H1 (cell line): ENCODE measurements at places on chromosomes 7 and 10. TPM values are rescaled to one million over a fixed set of nuclear protein-coding genes. Genes with fewer than 3 reads are reported as not detected.

PPRC1 gene
- 86.2 and 88.4 TPM in 2 replicates for total RNA-seq

OR6V1 gene
- not detected in 2 replicates for total RNA-seq

NPFFR1 gene
- 0.06 TPM in 1 of 2 replicates, not detected in the other for total RNA-seq

CYP2C18 gene
- 0.13 TPM in 1 of 2 replicates, not detected in the other for total RNA-seq

DNA sequence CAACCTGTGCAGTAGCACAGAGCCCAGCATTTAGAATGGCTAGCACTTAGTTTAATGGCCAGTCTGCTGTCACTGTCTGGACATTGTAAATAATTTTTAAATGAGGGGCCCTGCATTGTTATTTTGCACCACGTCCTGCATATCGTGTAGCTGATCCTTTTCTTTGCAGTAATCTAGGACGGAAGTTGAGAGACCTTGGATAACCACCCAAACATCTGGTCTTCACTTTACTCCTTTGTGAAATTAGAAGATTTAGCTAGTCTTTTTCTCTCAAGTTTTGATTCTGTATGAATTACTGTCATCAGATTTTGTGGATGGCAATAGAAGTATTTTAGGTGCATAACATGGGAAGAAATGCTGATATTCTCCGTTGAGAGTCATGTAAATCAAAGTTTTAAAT is 1.9 kb downstream of the MIOS start:
- H3K36me3 ChIP-seq: no peaks in the 10 kb centered on the region
- H3K27ac ChIP-seq: no peak overlapping the region
- no peak for DNase-seq
- no peaks in the 10 kb centered on the region for H3K27me3 ChIP-seq
- peak overlapping the region; percentile 91; the same call in 1 of the 2 replicates for H3K4me3 ChIP-seq
- H3K4me1 ChIP-seq: peaks cover 6% of the 10 kb centered on the region

DNA sequence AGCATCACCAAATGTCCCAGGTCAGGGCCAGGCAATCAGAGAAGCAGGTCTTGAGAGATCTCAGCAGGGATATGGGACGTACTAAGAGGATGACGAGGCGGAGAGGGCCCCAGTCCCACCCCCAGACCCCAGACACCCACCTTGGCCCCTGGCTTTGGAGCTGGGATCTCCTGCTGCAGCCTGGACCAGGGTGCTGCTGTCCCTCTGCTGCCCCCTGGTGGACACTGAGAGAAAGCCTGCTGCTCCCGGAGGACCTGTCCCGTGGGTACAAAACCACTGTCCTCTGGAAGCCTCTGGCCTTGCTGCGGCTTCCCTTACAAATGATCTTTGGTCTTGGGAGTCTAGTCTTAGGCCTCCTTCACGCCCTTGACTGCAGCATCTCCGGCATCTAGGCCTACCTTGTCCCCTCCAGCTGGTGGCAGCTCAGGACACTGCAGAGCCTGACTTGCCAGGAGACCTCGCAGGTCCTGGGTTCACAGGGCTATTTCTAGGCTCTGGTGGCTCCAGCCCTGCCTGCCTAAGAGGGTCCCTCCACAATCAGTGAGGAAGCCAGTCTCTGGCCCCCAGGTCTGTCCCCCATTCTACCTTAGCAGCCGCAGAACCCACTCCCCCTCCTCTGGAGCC is 97.1 kb downstream of the RGS10 start:
- no peak overlapping the region for H3K4me3 ChIP-seq
- H3K36me3 ChIP-seq: no peaks in the 10 kb centered on the region
- no peaks in the 10 kb centered on the region for H3K27me3 ChIP-seq
- peak; percentile 95 for DNase-seq
- no peak overlapping the region for H3K27ac ChIP-seq
- H3K4me1 ChIP-seq: no peaks in the 10 kb centered on the region; the same call in none of the 2 replicates

GRCh38 chr7:127382301-127383085 is 10.0 kb downstream of the ZNF800 start:
- peaks cover 3% of the 10 kb centered on the region; the same call in 1 of the 2 replicates for H3K36me3 ChIP-seq
- H3K4me1 ChIP-seq: no peaks in the 10 kb centered on the region
- no peak for DNase-seq
- H3K27ac ChIP-seq: no peak overlapping the region
- H3K27me3 ChIP-seq: no peaks in the 10 kb centered on the region

DNA sequence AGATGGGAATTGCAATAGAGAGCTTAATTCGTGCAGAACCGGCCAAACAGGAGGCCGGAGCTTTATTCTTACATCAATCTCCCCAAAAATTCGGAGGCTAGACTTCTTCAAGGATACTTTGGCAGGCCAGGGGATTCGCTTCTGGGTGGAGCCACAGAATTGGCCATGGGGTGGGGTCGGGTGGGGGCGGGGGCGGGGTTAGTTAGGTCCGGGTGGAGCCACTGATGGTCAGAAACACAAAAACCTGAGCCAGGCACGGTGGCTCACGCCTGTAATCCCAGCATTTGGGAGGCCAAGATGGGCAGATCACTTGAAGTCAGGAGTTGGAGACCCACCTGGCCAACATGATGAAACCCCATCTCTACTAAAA is 87.5 kb downstream of the SEPTIN14 start:
- H3K36me3 ChIP-seq: no peaks in the 10 kb centered on the region; the same call in 1 of the 2 replicates
- H3K4me3 ChIP-seq: peak overlapping the region; percentile 24; the same call in 1 of the 2 replicates
- H3K27me3 ChIP-seq: no peaks in the 10 kb centered on the region
- H3K4me1 ChIP-seq: no peaks in the 10 kb centered on the region
- H3K27ac ChIP-seq: no peak overlapping the region

- H3K27me3 ChIP-seq: no peaks in the 10 kb centered on the region
- DNase-seq: no peak
- H3K4me3 ChIP-seq: no peak overlapping the region
Measured at GRCh38 chr10:122286867-122287266, 15.8 kb downstream of the BTBD16 start.

DNA sequence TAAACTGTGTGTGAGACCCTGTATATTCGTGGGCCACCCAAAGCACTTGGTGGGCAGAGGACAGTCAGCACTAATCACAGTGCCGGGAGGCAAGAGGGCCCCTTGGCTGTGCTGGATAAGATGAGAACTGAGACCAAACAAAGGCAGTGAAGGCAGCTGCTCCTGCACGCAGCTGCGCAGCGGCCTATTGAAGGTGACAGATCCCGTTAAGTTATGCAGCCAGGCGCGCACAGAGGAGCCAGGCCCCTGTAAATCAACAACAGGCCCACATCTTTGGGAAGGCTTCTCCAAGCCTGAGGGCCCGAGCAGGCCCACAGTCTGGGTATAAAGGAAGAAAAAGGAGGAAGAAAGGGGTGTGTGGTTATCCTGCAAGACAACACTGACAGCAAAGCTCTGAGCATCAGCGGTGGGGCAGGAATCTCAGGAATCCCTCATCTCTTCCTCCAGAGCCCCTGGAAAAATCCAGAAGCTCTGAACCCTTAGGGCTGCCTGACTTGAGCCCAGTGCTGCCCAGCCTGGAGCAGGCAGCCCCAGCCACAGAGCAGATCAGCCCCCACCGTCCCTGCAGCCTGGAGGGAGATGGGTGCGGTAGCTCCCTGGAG is 154.2 kb downstream of the ARHGAP12 start:
- H3K4me3 ChIP-seq: no peak overlapping the region
- DNase-seq: no peak

DNA sequence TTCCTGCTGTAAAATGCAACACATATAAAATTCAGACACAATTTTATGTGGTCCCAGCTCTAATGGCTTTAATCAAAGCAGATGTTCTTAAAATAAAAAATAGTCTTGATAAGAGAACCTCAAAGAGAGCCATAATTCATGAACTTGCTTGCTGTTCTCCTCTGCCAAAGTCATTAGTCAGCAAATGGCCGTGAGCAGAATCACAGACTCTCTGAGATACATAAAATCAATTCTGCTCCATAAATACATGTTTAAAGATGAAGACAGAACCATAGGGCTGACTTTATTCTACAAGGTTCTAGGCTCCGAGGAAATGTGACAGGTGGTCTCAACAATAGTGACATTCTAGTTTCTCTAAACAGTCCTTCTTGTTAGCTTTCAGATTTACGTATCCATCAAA is 29.8 kb downstream of the HSPA12A start:
- H3K4me3 ChIP-seq: no peak overlapping the region
- H3K36me3 ChIP-seq: no peaks in the 10 kb centered on the region
- peaks cover under 1% of the 10 kb centered on the region for H3K4me1 ChIP-seq
- H3K27ac ChIP-seq: no peak overlapping the region

DNA sequence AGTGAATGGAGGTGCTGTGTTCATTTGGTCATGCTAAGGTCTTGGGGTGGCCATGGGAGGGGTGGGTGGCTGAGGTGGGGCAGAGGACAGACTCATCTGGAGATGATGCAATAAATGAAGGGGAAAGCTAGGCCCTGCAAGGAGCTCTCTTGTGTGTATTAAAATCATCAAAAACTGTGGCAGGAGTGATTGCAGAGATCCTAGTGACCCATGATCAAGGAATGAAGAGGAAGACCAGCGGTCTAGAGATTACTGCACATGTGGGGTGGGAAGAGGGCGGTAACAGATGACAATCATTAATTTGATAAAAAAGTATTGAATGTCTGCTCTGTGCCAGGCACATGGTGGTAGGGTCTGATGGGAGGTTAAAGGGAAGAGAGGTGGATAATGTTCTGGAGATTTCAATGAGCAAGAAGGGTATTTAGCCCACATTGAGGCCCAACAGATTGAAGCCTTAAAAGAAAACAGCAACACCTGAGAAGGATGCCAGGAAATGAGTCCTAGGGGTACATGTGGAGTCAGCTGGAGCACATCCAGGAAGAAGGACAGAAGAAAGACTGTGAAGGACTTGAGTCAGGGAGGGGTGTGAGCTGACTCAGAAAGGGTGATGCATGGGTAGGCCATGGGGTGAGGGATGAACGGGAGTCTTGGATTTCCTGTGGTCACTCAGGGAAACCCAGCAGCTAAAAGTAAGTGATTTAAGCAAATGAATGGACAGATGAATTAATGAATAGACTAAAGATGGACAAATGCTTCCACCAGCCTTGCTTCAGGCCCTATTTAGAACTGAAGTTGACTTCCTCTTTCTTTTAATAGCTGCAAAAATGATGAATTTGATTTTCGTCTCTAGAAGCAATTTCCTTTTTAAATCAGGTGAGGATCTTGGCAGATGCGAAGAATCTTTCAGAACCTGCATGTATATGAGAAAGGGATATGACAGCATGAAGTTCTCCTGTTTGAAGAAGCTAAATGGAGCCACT is 83.1 kb upstream of the IGFBP3 start:
- no peaks in the 10 kb centered on the region for H3K27me3 ChIP-seq
- H3K36me3 ChIP-seq: no peaks in the 10 kb centered on the region
- H3K4me1 ChIP-seq: no peaks in the 10 kb centered on the region
- DNase-seq: no peak
- H3K27ac ChIP-seq: no peak overlapping the region
- H3K4me3 ChIP-seq: no peak overlapping the region

DNA sequence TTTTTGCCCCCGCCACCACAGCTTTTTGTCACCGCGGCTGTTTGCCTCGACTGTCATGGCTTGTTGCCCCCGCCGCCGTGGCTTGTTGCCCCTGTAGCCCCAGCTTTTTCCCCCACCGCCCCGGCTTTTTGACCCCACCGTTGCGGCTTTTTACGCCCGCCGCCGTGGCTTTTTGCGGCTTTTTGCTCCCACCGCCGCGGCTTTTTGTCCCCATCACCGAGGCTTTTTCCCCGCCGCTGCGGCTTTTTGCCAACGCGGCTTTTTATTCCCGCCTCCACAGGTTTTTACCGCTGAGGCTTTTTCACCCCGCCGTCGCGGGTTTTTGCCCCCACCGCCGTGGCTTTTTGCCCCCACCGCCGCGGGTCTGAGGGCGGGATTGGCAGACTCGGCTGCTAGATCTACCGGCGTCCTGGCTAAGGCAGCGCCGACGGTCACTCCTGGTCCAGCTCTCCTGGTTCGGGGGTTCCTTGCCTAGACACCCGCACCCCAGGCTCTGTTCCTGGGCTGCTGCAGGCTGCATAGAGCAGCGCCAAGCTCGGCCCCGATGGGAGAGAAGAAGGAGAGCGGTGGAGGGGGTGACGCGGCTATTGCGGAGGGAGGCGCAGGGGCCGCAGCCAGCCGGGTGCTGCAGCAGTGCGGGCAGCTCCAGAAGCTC is 637.7 kb downstream of the ZNF716 start:
- H3K27me3 ChIP-seq: no peaks in the 10 kb centered on the region
- no peak for DNase-seq
- H3K4me3 ChIP-seq: no peak overlapping the region
- H3K36me3 ChIP-seq: no peaks in the 10 kb centered on the region
- H3K27ac ChIP-seq: no peak overlapping the region

GRCh38 chr7:103132995-103133688 is 15.8 kb downstream of the NAPEPLD start:
- no peak for DNase-seq
- H3K27me3 ChIP-seq: no peaks in the 10 kb centered on the region
- no peak overlapping the region for H3K4me3 ChIP-seq
- H3K4me1 ChIP-seq: no peaks in the 10 kb centered on the region

DNA sequence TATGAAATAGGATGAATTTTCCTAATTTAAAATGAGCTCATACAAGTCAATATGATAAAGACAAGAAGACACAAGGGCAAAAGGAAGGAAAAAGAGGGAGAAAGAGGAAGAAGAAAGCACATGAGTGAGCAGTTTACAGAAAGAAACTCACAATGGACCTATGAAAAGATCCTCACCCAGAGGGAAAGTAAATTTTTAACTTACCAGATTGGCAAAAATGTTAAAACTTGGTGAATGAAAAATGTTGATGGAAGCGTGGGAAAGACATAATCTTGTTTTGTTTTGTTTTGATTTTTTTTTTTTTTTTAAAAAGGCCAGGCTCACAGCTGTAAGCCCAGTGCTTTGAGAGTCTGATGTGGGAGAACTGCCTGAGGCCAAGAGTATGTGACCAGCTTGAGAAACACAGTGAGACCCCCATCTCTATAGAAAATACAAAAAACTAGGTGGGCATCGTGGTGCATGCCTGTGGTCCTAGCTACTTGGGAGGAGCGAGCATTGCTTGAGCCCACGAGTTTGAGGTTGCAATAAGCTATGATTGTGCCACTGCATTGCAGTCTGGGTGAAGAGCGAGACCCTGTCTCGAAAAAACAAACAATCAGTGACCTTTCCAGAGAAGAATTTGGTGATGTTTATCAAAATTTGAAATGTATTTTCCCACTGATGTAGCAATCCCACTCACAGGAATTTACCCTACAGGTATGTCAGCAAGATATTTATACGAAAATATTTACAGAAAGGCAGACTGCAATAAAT is 152.9 kb upstream of the ASAH2 start:
- no peak for DNase-seq
- no peak overlapping the region for H3K4me3 ChIP-seq
- no peaks in the 10 kb centered on the region for H3K36me3 ChIP-seq
- no peak overlapping the region for H3K27ac ChIP-seq
- H3K4me1 ChIP-seq: peaks cover 5% of the 10 kb centered on the region; the same call in 1 of the 2 replicates
- no peaks in the 10 kb centered on the region for H3K27me3 ChIP-seq

GRCh38 chr10:76115471-76116155 is 684.2 kb downstream of the LRMDA start:
- H3K27ac ChIP-seq: no peak overlapping the region
- DNase-seq: no peak
- H3K27me3 ChIP-seq: no peaks in the 10 kb centered on the region
- no peak overlapping the region for H3K4me3 ChIP-seq
- H3K36me3 ChIP-seq: no peaks in the 10 kb centered on the region

GRCh38 chr10:34861293-34862021 is 46.4 kb upstream of the PARD3 start:
- H3K36me3 ChIP-seq: no peaks in the 10 kb centered on the region
- H3K4me1 ChIP-seq: peaks cover 4% of the 10 kb centered on the region
- no peaks in the 10 kb centered on the region for H3K27me3 ChIP-seq

DNA sequence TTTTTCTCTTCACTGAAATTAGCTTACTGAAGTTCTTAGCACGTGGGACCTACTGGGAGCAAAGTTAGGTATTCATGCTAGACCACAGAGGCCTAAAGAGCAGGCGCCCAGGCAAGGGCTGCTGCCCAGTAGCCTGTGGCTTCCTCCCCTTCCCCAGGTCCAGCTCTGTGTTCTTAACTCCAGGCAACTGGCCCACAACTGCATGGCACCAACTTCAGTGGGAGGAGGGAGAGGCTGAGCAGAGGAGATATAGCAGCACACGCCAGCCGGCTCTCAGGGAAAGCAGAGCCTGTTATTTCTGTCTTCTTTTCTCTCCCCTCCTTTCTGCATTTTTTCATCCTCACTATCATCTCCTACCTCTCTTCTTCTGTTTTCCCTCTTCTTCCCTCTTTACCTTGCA is 67.4 kb downstream of the PCGF5 start:
- no peak for DNase-seq
- no peak overlapping the region for H3K4me3 ChIP-seq
- H3K36me3 ChIP-seq: no peaks in the 10 kb centered on the region
